ENCODE measurements at places on chromosomes 7 and 10. TPM values are rescaled to one million over a fixed set of nuclear protein-coding genes. Genes with fewer than 3 reads are reported as not detected.
A peak's percentile ranks its signal among the peaks of the same experiment; 100 is the strongest.

ING3 gene
- total RNA-seq = 28.5 TPM

CPA2 gene
- total RNA-seq = 0.52 TPM

SORBS1 gene
- 26.3 TPM for total RNA-seq

PRSS37 gene
- 0.15 TPM for total RNA-seq

- no peak for ATAC-seq
Measured at GRCh38 chr7:47653550-47654411, 71.9 kb upstream of the TNS3 start.

DNA sequence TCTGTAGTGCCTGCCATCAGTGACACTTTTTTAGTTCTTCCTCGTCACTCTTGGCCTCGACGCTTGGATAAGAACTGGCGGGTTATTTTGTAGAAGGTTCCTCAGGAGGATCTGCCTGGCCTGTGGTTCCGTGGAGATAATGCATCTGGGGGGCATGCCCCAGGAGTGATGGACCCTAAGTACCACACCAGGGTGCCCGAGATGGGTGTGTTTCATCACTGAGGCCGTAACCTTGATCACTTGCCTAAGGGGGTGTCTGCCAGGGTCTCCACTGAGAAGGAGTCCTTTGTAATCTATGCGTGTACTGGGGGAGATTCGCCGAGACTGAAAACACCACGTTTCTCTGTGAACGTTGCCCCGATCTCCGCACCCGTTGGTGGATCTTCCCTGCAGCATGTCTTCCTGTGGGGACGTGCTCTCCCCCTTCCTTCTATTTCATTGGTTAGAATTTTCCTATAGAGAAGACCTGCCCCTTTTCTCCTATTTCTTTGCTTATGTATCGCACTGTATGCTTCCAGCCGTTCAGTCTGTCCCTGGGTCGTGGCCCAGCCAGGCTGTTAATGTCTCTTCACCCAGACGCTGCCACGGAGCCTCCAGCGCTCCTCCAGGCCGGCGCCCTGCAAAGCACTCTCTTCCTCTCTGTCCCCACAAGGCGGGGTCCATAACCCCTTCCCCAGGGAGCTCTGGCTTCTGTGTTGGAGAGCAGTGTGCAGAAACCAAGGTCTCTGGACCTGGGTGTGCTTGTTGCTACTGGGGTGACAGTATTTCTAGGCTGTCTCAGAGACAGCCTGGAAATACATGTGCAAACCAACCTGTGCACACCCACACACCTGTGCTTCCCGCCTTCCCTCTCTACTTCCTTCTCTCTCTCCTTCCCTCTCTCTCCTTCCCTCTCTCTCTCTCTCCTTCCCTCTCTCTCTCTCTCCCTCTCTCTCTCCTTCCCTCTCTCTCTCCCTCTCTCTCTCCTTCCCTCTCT is 14.4 kb upstream of the DPYSL4 start:
- ATAC-seq = peak; percentile 10

GRCh38 chr10:62640411-62640810 is 164.1 kb upstream of the ADO start:
- no peak for ATAC-seq

DNA sequence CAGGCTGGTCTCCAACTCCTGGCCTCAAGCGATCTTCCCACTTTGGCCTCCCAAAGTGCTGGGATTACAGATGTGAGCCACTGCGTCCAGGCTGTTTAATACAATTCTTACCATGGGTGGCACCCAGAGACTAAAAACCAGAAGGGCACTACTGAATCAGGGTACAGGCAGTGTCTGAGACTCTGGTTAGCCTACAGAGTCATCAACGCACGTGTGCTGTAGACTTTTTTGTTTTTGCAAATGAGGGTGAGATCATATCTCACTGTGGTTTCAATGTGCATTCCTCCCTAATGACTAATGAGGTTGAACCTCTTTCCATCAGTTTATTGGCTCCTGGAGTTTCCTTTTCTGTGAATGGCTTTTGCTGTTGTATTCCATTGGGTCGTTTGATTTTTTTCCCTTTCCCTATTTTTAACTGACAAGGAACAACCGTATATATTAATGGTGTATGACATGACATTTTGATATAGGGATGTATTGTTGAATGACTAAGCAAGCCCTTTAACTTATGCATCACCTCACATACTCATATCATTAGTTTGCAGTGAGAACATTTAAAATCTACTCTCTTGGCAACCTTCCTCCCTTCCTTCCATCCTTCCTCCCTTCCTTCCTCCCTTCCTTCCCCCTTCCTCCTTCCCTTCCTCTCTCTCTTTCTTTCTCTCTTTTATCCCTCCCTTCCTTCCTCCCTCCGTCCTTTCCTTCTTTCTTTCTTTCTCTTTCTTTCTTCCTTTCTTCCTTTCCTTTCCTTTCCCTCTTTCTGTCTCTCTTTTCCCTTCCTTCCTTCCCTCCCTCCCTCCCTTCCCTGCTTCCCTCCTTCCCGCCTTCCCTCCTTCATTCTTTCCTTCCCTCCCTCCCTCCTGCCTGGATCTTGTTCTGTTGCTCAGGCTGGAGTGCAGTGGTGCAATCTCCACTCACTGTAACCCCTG is 9.3 kb upstream of the TMEM270 start:
- ATAC-seq = peak; percentile 80

DNA sequence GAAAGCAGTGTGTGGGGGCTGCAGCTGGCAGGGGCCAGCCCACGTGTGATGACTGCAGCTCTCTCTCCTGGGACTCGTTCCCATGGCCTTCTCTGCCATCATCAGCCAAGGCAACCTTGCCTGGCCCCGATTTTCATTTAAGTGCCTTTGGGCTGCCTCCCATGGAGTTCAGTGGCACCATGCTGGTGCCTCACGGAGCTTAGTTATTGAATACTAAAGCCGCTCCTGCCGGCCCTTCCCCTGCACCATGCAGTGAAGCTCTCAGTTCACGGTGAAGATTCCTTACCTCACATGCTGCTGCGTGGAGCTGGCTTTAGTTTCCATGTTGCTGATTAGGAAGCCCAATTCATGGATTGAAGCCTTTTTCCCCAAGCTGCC is 141.5 kb upstream of the EEPD1 start:
- ATAC-seq = no peak

Measured in motor neuron (in vitro differentiated cells).